Stimulated activated CD4-positive, alpha-beta T cell treated with anti-CD3 and anti-CD28 coated beads, TNF-alpha, amount 100 ng/mL, for 1 hour (primary cell): ENCODE measurements at places on chromosomes 2 and 18.

- DNase-seq = no peak
Measured at GRCh38 chr2:101832114-101832513, 134.6 kb downstream of the MAP4K4 start.

GRCh38 chr2:21288739-21289520, 165.2 kb downstream of the TDRD15 start:
- no peak for DNase-seq

- no peak for DNase-seq
Measured at GRCh38 chr2:213068676-213069359, 82.6 kb downstream of the IKZF2 start.

DNA sequence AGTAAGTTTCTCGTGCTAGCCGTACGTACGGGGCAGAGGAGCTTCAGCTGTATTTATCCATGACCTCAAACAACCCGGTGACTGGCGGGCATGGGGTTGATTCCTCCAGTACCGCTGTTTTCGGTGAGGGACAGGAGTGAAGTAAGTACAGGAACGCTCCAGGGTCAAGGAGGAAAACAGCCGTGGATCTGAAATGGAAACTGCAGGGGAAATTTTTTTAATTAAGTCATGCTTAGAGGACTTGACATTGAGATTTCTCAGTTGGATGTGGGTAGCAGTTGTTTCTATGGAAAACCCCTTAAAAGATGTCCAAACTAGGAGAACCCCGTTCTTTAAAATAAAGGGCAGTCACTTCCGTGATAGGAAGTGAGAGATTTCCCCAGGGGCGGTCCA, 1.2 kb downstream of the RAB12 start:
- DNase-seq = no peak

DNA sequence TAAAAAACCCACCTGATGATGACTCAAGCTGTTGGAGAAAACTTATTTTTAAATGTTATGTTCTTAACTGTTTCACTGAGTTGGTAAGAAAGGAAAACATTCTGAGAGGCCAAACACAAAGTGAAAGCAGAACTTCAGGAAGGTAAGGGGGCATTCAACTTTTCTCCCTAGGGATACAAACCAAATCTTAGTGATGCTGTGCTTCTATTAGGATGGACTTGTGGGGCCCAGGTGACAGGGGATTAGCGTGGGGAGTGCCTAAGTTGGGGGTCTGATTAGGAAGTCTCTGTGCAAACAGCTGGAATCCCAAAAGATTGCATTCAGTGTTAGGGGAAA, 18.5 kb downstream of the PDCL3 start:
- no peak for DNase-seq

GRCh38 chr2:100142393-100142792, at the start of gene AFF3:
AFF3 (minus strand) TSS chr2:100142590; CDS start chr2:100104454, 38,136 bp downstream.
- DNase-seq = no peak

- DNase-seq = no peak
Measured at GRCh38 chr2:54409752-54410151, 46.4 kb upstream of the SPTBN1 start.

- DNase-seq = no peak
Measured at GRCh38 chr18:55884498-55884897, 296.5 kb upstream of the TCF4 start.

GRCh38 chr2:48161628-48162027, 255.3 kb upstream of the FBXO11 start:
- no peak for DNase-seq

DNA sequence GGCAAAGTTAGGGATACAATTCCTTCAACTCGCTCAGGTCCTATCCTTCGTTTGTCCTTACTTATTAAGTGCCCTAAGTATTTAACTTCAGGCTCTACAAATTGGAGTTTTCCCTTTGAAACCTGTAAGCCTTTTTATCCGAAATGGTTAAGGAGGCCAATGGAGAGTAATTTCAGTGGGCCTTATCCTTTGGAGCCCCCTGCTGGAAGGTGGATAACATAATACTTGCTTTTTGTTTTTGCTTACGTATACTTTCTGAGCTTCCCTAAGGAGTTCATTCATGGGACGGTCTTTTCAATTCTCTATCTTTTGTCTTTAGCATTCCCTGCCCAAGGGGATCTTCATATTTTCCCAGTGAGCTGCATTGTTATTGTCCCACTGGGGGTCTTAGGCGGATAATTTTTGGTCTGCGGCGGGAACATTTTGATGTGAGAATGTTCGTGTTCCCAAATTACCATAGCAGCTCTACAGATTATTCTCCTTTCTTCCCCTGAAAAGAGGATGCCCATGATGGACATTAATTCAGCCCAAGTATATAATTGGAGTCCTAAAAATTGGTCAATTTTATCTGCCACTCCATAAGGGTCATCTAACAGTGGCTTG, 34.4 kb upstream of the TRAPPC8 start:
- no peak for DNase-seq

DNA sequence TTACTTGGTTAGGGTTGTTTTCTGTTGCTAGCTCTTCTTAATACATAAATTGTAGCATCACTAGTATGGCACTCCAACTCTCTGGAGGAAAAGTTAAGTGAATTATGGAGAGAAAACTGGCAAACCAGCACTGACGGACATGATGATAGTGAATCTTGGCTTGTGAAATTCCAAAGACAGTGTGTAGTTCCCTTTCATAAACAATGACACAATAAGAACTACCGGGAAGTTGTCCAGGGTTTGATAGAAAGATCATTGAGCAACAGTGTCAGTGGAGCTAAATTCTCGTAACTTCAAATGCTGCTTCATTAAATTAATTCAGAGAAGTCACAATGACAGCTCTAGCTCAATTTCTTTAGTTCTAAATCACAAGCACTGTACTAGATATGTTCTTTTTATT, 66.5 kb downstream of the RIT2 start:
- no peak for DNase-seq

- DNase-seq = no peak
Measured at GRCh38 chr2:168560817-168561499, 104.9 kb downstream of the CERS6 start.

DNA sequence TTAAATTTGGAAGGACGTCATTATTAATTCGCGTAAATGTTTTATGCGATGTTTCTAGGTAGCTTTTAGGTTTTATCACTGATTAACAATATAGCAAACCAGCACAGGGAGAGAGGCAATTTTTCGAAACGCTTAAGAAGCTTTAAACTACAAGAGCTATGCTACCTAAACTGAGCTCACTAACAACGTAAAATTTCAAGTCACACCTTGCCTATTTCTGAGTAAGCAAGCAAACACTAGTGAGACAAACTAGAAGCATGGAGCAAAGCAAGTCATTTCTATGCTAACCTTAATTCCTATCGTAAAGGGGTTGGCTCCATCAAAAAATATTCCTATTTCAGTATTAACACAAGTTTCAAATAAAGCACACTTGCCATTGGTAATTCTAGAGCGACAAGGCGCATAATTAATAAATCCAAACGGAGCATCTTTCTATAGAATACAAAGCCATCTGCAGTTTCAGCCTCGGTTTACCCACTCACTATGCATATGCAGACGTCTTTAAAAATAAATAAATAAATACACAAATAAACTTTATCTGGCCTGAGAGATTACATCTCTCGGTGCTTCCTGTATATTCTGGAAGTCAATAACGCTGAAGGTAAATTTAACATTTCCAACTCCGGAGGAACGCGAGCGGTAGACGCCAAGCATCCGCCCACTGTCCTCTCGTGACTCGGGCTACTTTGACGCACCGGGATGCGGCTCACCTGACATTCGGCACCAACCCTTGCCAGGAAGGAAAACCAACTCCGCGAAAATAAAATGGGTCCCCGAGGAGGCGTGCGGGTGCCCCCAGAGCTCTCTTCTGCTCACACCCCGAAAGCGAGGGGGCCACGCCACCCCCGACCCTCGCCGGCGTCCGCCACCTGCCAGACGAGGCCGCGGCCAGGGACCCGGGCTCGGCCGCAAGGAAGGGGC, 947 bp downstream of the ITSN2 start:
- DNase-seq = peak; percentile 10

- DNase-seq = no peak
Measured at GRCh38 chr2:152098496-152099366, at the start of gene CACNB4. CACNB4 (minus strand) TSS chr2:152099044.

GRCh38 chr2:33069894-33070651, 123.3 kb downstream of the LTBP1 start:
- no peak for DNase-seq
